Right lobe of liver (tissue), 6 donors: ENCODE measurements at places on chromosomes 5 and 9. TPM values are rescaled to one million over a fixed set of nuclear protein-coding genes. Genes with fewer than 3 reads are reported as not detected.

Gene DPP7
- total RNA-seq, result 63.9 TPM

DNA sequence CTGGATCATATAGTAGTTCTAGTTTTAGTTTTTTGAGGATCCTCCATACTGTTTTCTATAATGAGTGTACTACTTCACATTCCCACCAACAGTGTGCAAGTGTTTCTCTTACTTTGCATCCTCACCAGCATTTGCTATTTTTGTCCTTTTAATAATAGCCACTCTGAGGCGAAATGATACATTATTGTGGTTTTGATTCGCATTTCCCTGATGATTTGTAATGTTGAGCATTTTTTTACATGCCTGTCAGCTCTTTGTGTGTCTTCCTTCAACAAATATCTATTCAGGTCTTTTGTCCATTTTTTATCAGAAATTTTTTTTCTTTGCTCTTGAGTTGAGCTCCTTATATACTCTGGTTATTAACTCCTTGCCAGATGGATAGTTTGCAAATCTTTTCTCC, 114.0 kb downstream of the ADAMTSL1 start:
- H3K36me3 ChIP-seq, result no peaks in the 10 kb centered on the region
- H3K4me1 ChIP-seq, result no peaks in the 10 kb centered on the region
- no peak overlapping the region for H3K27ac ChIP-seq
- no peak overlapping the region for H3K4me3 ChIP-seq
- H3K27me3 ChIP-seq, result no peaks in the 10 kb centered on the region

DNA sequence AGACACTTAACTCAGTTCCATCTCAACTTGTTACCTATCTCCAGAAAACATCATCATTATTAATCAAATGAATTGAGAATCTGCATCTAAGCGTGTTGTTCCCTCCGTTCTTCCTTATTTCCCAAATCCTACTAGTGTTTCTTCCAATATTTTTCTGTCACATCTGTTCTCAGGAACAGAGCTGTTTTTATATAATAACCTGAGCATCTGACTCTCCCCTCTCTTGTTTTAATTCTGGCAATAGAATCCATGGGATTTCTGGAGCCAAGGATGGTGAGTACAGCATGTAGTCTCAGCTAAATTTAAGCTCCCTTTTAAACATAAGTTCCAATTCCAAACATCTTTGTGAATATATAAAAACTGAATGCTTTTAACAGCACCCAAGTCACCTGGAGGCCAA, 558.3 kb downstream of the DTWD2 start:
- no peaks in the 10 kb centered on the region for H3K4me1 ChIP-seq
- DNase-seq, result no peak
- no peak overlapping the region for H3K27ac ChIP-seq
- no peaks in the 10 kb centered on the region for H3K36me3 ChIP-seq

- H3K27ac ChIP-seq, result no peak overlapping the region
- no peak for DNase-seq
- H3K36me3 ChIP-seq, result no peaks in the 10 kb centered on the region
- H3K27me3 ChIP-seq, result no peaks in the 10 kb centered on the region
- H3K4me3 ChIP-seq, result no peak overlapping the region
- H3K4me1 ChIP-seq, result no peaks in the 10 kb centered on the region
These were observed 305.0 kb downstream of the TENT4A start for GRCh38 chr5:7018198-7018597.

DNA sequence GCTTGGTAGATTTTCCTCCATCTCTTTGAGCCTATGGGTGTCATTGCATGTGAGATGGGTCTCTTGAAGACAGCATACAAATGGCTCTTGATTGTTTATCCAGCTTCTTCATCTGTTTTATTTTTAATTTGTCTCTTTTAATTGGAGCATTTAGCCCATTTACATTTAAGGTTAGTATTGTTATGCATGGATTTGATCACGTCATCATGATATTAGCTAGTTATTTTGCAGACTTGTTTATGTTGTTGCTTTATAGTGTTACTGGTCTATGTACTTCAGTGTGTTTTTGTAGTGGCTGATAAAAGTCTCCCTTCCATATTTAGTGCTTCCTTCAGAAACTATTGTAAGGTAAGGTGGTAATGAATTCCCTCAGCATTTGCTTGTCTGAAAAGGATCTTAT, 78.6 kb upstream of the RGMB start:
- H3K4me3 ChIP-seq, result no peak overlapping the region
- no peak for DNase-seq
- H3K36me3 ChIP-seq, result no peaks in the 10 kb centered on the region
- no peaks in the 10 kb centered on the region for H3K4me1 ChIP-seq
